Psoas muscle (tissue), 8 donors: ENCODE measurements at places on chromosomes 11 and 22. TPM values are rescaled to one million over a fixed set of nuclear protein-coding genes. Genes with fewer than 3 reads are reported as not detected.

GRCh38 chr22:23833017-23833751 is 5.6 kb downstream of the DERL3 start:
- H3K4me3 ChIP-seq, result no peak overlapping the region
- peak; percentile 48 for DNase-seq
- no peaks in the 10 kb centered on the region for H3K27me3 ChIP-seq
- H3K27ac ChIP-seq, result peak overlapping the region; percentile 1
- H3K4me1 ChIP-seq, result peaks cover 59% of the 10 kb centered on the region

Gene KCNJ1
- not detected for total RNA-seq

GRCh38 chr11:120717042-120717441 is 205.5 kb downstream of the GRIK4 start:
- peaks cover 2% of the 10 kb centered on the region for H3K27me3 ChIP-seq
- no peaks in the 10 kb centered on the region for H3K36me3 ChIP-seq
- no peak for DNase-seq
- H3K4me1 ChIP-seq, result no peaks in the 10 kb centered on the region
- H3K27ac ChIP-seq, result no peak overlapping the region
- H3K4me3 ChIP-seq, result no peak overlapping the region

DNA sequence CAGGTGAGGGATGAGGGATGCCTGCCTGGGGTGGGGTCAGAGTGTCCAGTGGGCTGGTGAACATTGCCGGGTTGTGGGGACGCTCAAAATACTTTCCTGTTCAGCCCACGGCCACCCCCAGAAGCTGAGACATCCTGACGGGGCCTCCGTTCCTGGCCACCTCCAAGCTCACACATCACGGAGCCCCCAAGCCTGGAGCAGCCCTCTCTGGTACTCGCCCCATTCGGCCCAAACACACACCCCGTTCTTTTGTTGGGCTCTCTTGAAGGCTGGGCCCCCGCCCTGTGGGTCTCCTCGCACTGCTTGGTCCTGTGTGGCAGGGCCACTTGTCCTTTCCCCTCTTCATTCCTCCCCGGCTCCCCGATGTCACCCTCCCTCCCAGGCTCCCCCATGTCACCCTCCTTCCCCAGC is 442.6 kb downstream of the TBC1D22A start:
- no peak for DNase-seq
- H3K4me1 ChIP-seq, result no peaks in the 10 kb centered on the region
- H3K4me3 ChIP-seq, result no peak overlapping the region
- no peak overlapping the region for H3K27ac ChIP-seq
- no peaks in the 10 kb centered on the region for H3K36me3 ChIP-seq
- no peaks in the 10 kb centered on the region for H3K27me3 ChIP-seq

Gene TRIM29
- 0.24 TPM for total RNA-seq
